ENCODE measurements at places on chromosomes 5 and 9. TPM values are rescaled to one million over a fixed set of nuclear protein-coding genes. Genes with fewer than 3 reads are reported as not detected.

FAM219A gene
- polyA plus RNA-seq, result 1.7 TPM

SPIN1 gene
- polyA plus RNA-seq, result 22.9 TPM

WDR38 gene
- polyA plus RNA-seq, result not detected

CD274 gene
- 6.1 TPM for polyA plus RNA-seq

IFNA21 gene
- not detected for polyA plus RNA-seq

DBN1 gene
- polyA plus RNA-seq, result 28.1 TPM

ELOVL7 gene
- not detected for polyA plus RNA-seq

KCTD16 gene
- polyA plus RNA-seq, result 0.01 TPM

NEURL1B gene
- polyA plus RNA-seq, result not detected

SLC25A2 gene
- not detected for polyA plus RNA-seq

TUSC1 gene
- not detected for polyA plus RNA-seq

PCDHB7 gene
- not detected for polyA plus RNA-seq

SPATA31D4 gene
- polyA plus RNA-seq, result not detected

SLCO4C1 gene
- polyA plus RNA-seq, result 1.2 TPM

CPLANE1 gene
- 1.3 TPM for polyA plus RNA-seq

IFNA10 gene
- not detected for polyA plus RNA-seq

SLC34A3 gene
- not detected for polyA plus RNA-seq

ADCY2 gene
- polyA plus RNA-seq, result not detected

TAS2R1 gene
- polyA plus RNA-seq, result not detected

GAPVD1 gene
- 55.4 TPM for polyA plus RNA-seq

CBY3 gene
- polyA plus RNA-seq, result not detected

SLC34A1 gene
- polyA plus RNA-seq, result 0.17 TPM

PRRX2 gene
- not detected for polyA plus RNA-seq

ARID3C gene
- polyA plus RNA-seq, result not detected

BRINP1 gene
- polyA plus RNA-seq, result not detected

PKD2L2 gene
- 0.41 TPM for polyA plus RNA-seq

TSSK1B gene
- not detected for polyA plus RNA-seq

PAIP1 gene
- polyA plus RNA-seq, result 40.4 TPM

MYO10 gene
- not detected for polyA plus RNA-seq

CNTFR gene
- not detected for polyA plus RNA-seq

OR1J1 gene
- not detected for polyA plus RNA-seq

SPRY4 gene
- not detected for polyA plus RNA-seq

PCDHGB7 gene
- polyA plus RNA-seq, result not detected

AQP3 gene
- polyA plus RNA-seq, result 183 TPM

GOLM1 gene
- 2.3 TPM for polyA plus RNA-seq

DNAJC25 gene
- 2.0 TPM for polyA plus RNA-seq

DDX4 gene
- polyA plus RNA-seq, result not detected

RAB3C gene
- not detected for polyA plus RNA-seq

ALDH1A1 gene
- not detected for polyA plus RNA-seq

TCF7 gene
- polyA plus RNA-seq, result 344 TPM

VCAN gene
- polyA plus RNA-seq, result not detected

SLF1 gene
- polyA plus RNA-seq, result 14.0 TPM

Data from CD8-positive, alpha-beta memory T cell (primary cell).